NCI-H2081 (cell line): ENCODE measurements at places on chromosomes 4 and X.

DNA sequence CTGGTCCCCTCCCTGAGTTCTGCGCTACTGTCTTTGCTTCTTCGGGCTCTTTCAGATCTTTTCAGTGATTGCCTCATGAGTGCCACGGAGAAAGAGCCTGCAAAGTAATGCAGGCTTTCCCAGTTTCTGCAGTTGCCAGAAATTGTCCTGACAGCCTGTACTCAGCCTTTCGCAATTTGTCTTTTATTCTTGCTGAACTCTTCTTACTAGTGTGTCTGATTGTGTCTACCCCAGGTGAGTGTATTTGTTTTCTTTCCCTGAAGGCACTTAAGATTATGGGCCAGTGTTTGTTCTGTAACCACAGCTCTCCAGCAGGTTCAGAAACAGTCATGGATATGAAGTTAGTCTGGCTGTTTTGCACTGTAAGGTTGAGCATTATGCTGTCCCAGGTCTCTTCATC lies 47.1 kb downstream of the FAM193A start:
- no peak for DNase-seq

DNA sequence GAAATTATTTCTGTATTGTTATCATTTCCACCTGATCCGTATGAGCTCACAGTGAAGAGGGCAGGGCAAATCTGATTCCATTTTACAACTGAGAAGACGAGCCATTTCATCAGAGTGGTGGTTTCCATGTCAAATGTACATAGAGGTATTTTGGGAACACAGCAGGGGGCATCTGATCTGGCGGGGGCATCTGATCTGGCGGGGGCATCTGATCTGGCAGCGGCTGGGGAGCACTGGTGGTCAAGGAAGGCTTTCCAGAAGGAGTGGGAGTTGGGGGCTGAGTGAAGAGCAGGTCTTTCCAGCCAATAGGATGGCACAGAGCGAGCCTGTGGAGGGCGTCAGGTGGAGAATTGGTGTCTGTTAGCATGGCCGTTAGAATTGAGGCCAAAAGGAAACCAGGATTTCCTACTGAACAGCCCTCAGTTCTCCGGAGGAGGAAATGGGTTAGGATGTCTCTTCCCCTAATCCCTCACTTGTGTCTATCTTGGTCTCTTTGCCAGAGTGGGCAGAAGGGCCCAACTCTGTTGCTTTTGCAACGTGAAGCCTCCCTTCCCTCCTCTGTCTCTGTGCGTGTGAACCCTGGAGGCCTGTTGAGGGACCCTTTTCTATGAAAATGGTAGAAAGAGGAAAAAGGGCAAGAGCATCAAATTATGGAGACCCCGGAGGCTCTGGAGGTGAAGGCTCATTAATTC lies 41.3 kb downstream of the RHOH start:
- no peak for DNase-seq

- DNase-seq, result no peak
These were observed 438.6 kb upstream of the EPHA5 start for GRCh38 chr4:66108898-66109297.

DNA sequence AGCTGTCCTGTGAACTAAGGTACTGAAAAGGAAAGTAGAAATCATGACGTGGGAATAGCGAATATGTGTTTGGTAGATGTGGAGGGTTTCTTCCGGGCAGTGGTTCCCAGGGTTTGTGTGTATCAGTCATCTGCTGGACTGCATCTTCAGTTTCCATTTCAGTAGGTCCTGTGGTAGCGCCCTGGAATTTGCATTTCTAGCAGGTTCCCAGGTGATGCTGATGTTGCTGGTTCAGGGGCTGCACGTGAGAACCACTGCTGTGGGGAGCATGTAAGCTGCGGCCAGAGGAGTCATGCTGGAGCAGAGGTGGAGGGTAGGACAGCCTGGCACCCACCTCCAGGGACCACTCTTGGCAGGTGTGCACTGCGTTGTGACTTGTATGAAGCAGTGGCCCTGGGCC lies 47.1 kb downstream of the ARHGAP10 start:
- no peak for DNase-seq

DNA sequence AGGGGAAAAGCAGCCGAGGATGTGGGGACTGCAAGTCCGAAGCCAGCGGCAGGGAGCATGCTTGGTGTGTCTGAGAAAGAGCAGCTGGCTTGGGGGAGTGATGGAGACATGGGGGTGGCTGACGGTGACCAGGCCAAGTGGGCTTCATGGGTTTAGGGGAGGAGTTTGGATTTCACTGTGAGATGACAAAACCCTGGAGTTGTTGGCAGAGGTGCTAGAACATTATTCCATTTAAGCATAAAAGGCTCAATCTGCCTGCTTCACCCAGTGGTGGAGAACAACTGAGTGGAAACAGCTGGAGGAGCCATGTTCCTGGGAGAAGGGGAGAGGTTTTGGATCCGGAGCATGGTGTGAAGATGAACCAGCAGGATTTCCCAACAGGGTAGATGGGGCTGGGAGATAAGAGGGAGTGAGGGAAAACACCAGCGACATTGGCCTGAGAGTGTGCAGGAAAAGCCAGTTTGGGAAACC lies 318.0 kb upstream of the TAPT1 start:
- DNase-seq, result no peak

GRCh38 chr4:162522724-162523123 lies 358.9 kb upstream of the FSTL5 start:
- no peak for DNase-seq

GRCh38 chrX:117138070-117138469 lies 675.3 kb upstream of the CT83 start:
- DNase-seq, result no peak

- DNase-seq, result no peak
These were observed 39.7 kb downstream of the NSG1 start for GRCh38 chr4:4426511-4427120.

DNA sequence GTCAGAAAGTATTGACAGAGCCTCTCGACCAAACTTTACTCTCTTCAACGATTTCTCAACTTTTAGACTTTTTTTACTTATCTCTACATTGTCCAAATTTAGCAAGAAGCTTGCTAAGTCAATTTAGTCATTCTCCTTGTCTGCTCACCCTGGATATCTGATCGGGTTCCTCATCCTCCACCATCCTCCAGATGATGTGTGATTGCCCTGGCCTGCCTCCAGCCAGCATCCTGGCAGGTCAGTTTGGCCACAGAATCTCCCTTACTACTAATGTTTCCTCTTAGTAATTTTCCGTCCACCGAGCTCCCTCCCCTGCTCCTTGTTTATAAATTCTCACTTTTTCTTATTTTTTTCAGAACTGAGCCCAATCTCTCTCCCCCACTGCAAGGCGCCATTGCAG lies 167.9 kb upstream of the ZFP42 start:
- no peak for DNase-seq
